ENCODE measurements at places on chromosomes 5 and 9. TPM values are rescaled to one million over a fixed set of nuclear protein-coding genes. Genes with fewer than 3 reads are reported as not detected.

Gene GZMA
- total RNA-seq: 17.6 TPM

Gene FBXW11
- total RNA-seq: 34.1 TPM

Gene MSX2
- 0.81 TPM for total RNA-seq

Gene FCHO2
- 46.6 TPM for total RNA-seq

Gene PFN3
- total RNA-seq: not detected

Gene ZNF782
- total RNA-seq: 5.1 TPM

Gene TGFBR1
- 36.9 TPM for total RNA-seq

Gene PLPP7
- 0.43 TPM for total RNA-seq

Gene CDC25C
- 1.3 TPM for total RNA-seq

Gene FOXI1
- not detected for total RNA-seq

Gene GNG10
- 17.7 TPM for total RNA-seq

Gene MARVELD2
- 56.6 TPM for total RNA-seq

Gene SPATA24
- 3.6 TPM for total RNA-seq

Gene MEGF10
- total RNA-seq: 0.49 TPM

Gene GABRA6
- total RNA-seq: not detected

Gene SV2C
- 0.36 TPM for total RNA-seq

Gene BARX1
- not detected for total RNA-seq

Gene HACD4
- 2.3 TPM for total RNA-seq

Gene PCDHB12
- total RNA-seq: 0.42 TPM

Gene JMY
- total RNA-seq: 9.2 TPM

Gene CNTNAP3
- total RNA-seq: 1.0 TPM

Gene EPB41L4A
- 34.0 TPM for total RNA-seq

Gene SPATA6L
- 6.3 TPM for total RNA-seq

Gene KIAA0825
- total RNA-seq: 1.8 TPM

Gene SELENOP
- 1,235 TPM for total RNA-seq

Gene ZNF79
- total RNA-seq: 5.5 TPM

Gene KCNMB1
- total RNA-seq: 0.55 TPM

Data from left colon (tissue), 2 donors.